ENCODE measurements at places on chromosomes 12 and 14.

DNA sequence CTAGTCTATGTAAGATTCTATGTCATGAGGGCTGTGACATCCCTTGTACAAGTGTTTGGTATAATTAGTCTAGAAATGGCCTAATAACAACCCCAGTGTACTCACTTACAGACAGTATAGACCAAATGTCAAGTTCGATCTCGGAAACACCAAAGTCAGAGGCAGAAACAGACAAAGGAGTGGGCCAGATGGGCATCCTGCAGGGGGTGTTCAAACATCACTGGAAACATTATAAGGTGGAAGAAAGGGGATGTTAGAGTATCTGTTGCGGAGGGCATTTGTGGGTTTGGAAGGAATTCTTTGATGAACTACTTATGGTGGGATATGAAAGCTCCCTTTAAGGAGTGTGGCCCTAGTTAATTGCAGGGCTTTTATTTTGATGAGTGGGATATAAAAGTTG, 134.6 kb downstream of the ESR2 start:
- no peak for DNase-seq

DNA sequence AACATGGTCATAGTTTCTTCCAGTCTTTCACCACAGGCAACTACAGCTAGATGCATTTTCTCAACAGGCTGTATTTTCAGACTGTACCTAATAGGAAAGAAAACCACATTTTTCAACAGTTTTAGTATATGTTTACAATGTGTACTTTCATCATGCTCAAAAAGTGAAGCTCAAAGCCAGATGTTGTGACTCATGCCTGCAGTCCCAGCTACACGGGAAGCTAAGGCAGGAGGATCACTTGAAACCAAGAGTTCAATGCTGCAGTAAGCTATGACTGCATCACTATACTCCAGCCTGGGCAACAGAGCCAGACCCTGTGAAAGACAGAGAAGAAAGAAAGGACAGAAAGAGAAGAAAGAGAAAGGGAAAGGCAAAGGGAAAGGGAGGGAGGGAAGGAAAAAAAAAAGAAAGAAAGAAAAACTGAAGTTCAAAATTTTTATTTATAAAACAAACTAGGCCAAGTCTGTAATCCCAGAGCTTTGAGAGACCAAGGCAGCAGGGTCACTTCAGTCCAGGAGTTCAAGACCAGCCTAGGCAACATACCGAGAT, 25.5 kb downstream of the GXYLT1 start:
- DNase-seq, result no peak

DNA sequence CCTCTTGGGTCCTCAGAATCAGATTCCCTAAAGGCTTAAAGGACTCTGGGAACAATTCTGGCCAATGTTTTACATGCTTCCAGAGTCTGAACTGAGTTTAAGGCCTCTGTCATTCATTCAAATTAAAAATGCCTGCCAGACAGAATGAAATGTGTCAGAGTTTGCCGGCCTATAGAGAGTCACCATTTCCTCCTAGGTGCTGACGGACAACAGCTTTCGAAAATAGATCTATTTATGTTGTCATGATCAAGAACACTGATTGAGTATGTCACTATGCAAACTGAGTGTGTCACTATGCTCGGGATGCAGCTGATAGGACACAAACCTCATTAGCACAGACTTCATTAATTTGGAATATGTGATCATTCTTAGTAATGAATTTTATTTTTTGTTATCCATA, 151.4 kb upstream of the TMCC3 start:
- no peak for DNase-seq

GRCh38 chr12:99824900-99825542, 159.7 kb downstream of the ANKS1B start:
- no peak for DNase-seq

- no peak for DNase-seq
These were observed 13.2 kb downstream of the RAB35 start for GRCh38 chr12:120103371-120103770.

- DNase-seq, result no peak
These were observed 162.0 kb downstream of the PAX9 start for GRCh38 chr14:36823651-36824050.

DNA sequence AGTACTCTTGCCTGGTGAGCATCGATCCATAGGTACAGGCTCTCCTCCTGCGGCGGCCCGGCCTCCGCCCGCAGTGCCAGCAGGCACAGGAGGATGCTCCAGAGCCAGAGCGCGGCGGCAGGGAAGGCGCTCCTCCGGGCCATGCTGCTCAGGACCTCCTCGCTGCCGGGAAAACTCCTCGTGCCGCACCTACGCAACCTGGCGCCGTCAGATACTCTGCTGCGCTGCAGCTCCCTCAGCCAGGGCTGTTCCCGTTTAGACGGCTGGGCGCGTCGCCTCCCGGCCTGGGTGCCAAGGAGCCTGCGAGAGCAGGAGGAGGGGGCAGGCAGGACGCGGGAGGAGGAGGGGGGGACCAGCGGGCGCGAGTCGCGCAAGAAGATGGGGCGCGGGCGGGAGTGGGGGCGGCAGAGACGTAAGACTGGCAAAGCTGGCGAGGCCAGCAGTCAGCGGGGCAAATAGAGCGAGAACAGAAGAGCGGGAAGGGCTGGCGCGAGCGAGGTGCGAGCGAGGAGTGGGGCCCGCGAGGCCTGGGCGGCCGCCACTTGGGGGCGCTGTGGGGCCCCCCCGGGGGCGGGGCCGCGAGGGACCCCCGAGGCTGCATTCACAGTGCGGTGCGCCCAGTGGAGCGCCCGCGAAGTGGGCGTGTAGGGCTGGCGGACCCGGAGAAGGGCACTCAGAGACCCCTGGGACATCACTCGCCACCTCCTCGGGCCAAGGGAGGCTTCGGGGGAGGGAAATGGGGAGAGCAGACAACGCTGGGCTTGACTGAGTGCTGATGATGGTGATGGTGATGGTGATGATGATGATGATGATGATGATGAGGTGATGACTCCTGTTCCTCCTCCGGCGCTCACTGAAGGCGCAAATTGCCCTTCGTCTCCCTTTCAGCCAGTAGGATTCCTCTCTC, at the start of gene WIF1:
WIF1 (minus strand) TSS at position 257 of the 907 bp plus-strand sequence; CDS start at position 143, 114 bp downstream.
- no peak for DNase-seq

GRCh38 chr14:68994056-68994455, 15.0 kb upstream of the ACTN1 start:
- no peak for DNase-seq

GRCh38 chr14:69319911-69320310, 60.0 kb downstream of the GALNT16 start:
- no peak for DNase-seq

- DNase-seq, result no peak
These were observed 135.6 kb upstream of the PTPRB start for GRCh38 chr12:70772836-70773235.

- no peak for DNase-seq
These were observed 84.9 kb downstream of the NCOR2 start for GRCh38 chr12:124482567-124482893.

GRCh38 chr14:33954016-33954598, 3.2 kb upstream of the EGLN3 start:
- DNase-seq, result no peak
